Stimulated activated CD4-positive, alpha-beta T cell treated with anti-CD3 and anti-CD28 coated beads, Interleukin-4, amount 100 ng/mL, for 48 hours (primary cell): ENCODE measurements at places on chromosomes 1 and 21.

- DNase-seq: no peak
Measured at GRCh38 chr21:36749935-36750575, 51.1 kb downstream of the SIM2 start.

DNA sequence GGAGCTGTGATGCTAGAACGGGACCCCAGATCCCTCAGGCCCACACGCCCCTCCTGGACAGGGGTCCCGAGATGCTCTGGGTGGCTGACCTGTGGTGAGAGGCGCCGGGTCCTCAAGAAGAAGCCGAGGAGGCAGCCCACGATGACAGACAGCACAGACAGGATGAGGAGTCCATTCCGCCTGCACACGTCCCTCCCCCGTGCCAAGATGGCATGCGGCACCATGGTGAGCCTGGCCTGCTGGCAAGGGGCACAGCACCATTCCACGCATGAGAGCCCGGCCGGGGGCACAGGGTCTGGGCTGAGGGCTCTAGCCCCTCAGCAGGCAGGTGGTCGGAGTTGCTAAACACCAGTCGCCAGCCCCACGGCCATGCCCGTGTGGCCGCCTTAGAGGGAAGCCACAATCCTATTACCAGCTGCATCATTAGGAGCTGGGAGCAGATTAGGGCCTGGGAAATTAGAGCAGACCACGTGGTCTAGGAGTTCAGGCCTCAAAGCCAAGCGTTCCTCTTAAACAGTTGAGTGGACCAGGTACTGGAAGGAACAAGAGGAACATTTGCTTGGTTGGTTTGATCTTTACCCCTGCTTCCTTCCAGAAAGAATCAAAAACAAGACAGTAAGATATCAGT lies at the start of gene SLC1A7:
TSS of gene SLC1A7 (minus strand) at position 413 of the 628 bp plus-strand sequence. CDS start at position 224, 189 bp downstream.
- no peak for DNase-seq

GRCh38 chr1:183520379-183520778 lies 48.1 kb downstream of the SMG7 start:
- no peak for DNase-seq

GRCh38 chr1:156742017-156742416 lies 1.1 kb upstream of the MRPL24 start:
- DNase-seq: no peak

- DNase-seq: no peak
Measured at GRCh38 chr1:234887016-234887900, 241.4 kb downstream of the TOMM20 start.

GRCh38 chr1:93846992-93847810 lies 31.8 kb downstream of the DNTTIP2 start:
- DNase-seq: peak; percentile 78

DNA sequence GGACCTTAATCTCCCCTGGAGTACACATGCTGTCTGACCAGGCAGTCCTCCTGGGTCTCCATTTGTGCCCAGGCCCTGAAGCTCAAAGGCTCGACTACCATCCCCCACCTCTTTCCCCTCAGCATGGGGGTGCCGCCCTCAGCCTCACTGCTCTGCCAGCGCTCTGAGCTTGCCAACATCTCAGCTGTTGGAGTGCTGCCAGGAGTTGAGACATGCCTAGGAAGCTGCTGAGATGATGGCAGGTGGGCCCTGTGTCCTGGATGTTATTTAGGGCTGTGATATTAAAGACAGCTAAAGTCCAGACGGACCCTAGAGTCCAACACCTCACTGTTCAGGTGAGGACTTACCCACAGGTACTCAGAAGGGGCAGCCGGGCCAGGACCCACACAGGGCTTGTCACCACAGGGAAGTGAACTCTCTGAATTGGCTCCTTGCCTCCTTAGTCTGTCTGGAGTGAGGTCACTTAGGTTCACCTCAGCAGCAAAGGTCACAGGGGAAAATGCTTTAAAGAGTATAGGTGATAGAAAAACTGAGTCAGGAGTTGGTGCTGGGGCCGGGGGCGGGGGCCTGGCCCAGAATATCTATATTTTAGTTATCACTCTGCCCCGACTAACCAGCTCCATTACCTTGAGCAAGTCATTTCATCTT lies 19.7 kb upstream of the KCNC4 start:
- no peak for DNase-seq

DNA sequence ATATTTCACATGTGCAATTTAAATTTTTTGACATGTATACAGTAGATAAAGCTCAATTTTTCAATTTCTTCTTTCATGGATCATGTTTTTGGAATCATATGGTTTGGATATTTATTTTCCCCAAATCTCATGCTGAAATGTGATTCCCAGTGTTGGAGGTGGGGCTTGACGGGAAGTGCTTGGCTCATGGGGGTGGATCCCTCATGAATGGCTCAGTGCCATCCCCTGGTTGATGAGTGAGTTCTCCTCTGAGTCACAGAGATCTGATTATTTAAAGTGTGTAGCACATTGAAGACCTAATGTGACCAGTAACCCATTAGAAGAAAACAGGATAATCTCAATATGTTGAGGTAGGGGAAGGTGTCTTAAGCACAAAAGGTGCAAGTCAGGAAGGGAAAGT lies 9.1 kb upstream of the IFI16 start:
- no peak for DNase-seq

- DNase-seq: no peak
Measured at GRCh38 chr1:162117039-162117774, 47.7 kb downstream of the NOS1AP start.

DNA sequence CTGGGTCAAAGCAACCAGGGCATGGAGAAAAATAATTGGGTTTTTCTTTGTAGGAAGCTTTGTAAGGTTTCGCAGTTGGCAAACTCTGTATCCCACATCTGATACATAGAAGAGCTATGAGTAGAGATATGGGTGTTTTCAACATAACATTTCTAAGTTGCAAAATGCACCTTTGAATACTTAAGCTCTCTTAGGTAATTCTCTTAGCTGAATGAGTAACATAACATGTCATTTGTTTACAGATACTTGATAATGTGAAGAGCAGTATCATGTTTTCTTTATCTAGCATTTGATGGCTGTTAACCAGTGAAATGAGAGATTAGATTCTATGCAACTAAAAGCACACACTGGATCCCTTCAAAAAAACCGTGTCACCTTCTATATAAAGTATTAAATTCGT lies 21.6 kb downstream of the RAVER2 start:
- no peak for DNase-seq

GRCh38 chr1:55252942-55253589 lies 37.9 kb upstream of the USP24 start:
- no peak for DNase-seq

- no peak for DNase-seq
Measured at GRCh38 chr1:39737546-39738169, 1.0 kb upstream of the PPIE start.

GRCh38 chr1:44405031-44405797 lies at the start of gene RNF220:
TSS of gene RNF220 (plus strand) at chr1:44405255.
- peak; percentile 23 for DNase-seq

DNA sequence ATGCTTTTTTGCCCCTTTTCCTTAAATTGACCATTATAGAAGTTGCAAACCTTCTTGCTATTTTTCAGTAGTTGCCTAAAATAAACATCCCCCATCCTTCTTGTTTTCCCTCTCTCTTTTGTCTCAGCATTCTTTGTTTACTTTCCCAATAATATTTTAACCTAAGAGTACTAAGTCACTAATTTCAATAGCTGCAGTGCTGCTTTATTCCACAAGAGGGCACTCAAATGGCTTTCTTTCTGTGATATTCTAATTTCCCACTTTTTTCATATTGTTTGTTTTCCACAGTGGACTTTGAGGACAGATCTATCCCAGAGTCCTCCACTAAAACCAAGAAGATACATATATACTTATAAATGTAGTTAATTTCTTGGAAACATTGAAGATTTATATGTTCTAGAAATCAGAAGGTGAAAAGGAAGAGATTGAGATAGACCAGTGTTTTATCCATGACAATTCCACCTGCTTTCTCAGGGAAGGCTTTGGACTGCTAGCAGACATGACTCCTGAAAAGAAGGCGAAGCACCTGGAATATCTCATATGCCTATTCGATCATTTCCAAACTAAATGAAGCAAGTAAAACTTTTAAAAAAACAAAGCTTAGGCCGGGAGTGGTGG lies 104.8 kb upstream of the GRIK1 start:
- DNase-seq: no peak

DNA sequence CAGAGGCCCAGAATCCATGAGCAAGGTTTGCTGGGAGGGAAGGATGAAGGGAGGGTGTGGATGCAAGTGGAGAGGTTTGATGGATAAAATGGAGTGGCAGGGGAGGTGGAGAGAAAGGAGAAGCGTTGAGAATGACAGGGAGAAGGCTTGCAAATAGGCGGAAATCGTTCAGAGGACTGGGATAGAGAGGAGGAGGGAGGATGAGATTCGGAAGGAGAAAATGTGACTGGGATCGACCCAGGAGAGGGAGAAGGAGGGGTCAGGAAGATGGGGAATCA lies 376 bp downstream of the AVPR1B start:
- no peak for DNase-seq

DNA sequence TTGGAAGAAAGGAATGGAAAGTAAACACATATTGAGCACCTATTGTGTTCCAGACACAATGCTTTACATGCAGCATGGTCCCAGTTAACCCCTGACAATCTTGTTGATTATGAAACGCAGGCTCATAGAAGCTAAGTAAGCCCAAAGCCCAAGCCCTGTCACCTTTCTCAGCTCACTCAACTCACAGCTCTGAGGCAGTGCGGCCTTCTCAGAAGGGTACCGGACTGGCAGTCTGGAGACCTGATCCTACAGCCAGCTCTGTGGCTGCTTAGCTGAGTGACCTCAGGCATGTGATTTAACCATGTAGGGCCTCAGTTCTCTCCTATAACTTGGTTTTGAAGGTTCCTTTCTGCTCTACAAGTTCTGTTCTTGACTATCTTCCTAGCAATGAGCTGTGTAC lies 464 bp upstream of the RNASEL start:
- DNase-seq: no peak

- DNase-seq: no peak
Measured at GRCh38 chr1:6184083-6184783, 4.1 kb upstream of the CHD5 start.

- no peak for DNase-seq
Measured at GRCh38 chr1:215824245-215824644, 257.1 kb downstream of the KCTD3 start.

DNA sequence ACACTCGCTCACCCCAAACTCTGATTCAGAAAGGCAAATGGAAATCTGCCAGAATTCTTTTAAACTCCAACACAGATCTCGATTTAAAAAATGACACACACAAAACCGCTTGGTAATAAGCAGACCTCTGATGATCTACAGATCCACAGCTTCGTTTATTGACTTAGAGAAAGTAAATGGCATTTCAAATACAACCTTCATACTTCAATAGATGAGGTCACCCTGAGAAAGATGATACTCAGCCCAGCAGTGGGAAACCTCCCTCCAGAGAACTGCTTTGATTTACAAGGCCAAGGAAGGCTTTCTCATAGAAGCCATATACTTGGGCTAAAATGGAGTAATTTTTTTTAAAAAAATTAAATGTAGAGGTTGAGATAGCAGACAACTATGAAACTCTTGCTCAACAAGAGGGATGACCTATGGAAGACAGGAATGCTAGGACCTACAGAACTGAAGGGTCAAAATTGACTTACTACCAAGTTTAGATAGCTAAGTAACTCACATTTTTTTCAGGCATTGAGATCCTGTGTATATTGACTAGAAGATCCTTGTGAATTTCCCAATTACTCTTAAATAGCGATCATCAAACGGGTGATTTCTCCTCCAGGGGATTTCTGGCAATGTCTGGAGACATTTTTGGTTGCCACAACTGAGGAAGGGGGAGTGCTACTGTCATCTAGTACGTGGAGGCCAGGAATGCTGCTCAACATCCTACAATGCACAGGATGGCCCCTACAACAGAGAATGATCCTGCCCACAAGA lies 143.9 kb downstream of the CLIC6 start:
- no peak for DNase-seq

DNA sequence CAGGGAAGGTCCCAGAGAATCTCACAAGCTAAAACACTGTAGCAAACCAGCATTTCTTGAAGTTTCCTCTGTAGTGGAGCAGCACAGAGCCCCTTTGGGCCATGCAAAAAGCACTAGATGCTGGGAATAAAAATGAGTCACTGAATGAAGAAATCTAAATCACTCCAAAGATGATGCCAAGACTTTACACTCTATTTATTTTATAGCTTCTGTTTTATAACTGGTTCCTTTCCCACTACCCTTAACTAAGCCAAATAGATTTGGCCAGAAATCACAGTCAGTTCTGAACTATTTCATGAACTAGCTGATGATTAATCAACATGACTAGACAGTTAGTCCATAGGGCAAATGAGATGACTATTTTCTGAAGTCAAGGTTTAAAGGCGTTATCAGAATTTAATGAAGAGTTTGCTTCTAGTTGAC lies 89.5 kb downstream of the SCMH1 start:
- DNase-seq: no peak

GRCh38 chr1:115764541-115764940 lies 4.0 kb downstream of the CASQ2 start:
- DNase-seq: no peak

- DNase-seq: no peak
Measured at GRCh38 chr1:158689110-158689509, 2.6 kb upstream of the SPTA1 start.

DNA sequence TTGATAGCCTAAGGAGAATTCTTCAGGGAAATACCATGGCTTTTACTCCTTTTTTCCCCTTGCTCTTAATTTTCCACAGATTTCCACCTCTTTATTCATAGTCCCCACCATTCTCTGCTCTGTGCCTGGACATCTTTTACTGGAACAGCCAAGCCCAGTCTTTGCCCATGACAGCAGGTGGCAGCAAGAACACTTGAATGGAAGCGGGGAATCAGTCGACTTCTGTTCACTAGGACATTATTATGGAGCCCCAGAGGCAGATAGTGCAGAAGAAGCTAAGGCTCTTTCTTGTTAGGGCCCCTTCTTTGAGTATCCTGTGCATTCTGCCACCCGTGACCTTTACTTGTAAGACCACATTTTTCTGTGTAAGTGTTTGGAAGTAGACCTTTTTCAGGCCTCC lies 6.3 kb downstream of the OR14I1 start:
- no peak for DNase-seq

DNA sequence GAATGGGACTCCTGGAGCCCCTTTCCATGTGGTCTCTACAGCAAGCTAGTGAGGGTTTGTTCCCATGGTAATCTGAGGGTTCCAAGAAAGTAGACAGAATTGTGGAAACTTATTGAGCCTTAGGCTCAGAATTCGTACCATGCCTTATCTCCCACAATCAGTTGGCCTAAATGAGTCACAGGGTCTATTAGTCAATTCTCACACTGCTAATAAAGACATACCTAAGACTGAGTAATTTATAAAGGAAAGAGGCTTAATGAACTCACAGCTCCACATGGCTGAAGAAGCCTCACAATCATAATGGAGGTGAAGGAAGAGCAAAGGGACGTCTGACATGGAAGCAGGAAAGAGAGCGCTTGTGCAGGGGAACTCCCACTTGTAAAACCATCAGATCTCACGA lies 106.6 kb upstream of the CXADR start:
- DNase-seq: no peak

GRCh38 chr1:107430540-107431228 lies 289.8 kb downstream of the NTNG1 start:
- DNase-seq: peak; percentile 3

GRCh38 chr1:179099891-179100290 lies 18.0 kb downstream of the TOR3A start:
- no peak for DNase-seq

GRCh38 chr1:227994632-227995300 lies 12.0 kb upstream of the WNT3A start:
- DNase-seq: no peak
